Suppressor macrophage treated with lipopolysaccharide for 4 hours (primary cell): ENCODE measurements at places on chromosomes 4 and X.
A peak's percentile ranks its signal among the peaks of the same experiment; 100 is the strongest.

GRCh38 chr4:1298461-1298860 lies 8.8 kb downstream of the MAEA start:
- DNase-seq: no peak

DNA sequence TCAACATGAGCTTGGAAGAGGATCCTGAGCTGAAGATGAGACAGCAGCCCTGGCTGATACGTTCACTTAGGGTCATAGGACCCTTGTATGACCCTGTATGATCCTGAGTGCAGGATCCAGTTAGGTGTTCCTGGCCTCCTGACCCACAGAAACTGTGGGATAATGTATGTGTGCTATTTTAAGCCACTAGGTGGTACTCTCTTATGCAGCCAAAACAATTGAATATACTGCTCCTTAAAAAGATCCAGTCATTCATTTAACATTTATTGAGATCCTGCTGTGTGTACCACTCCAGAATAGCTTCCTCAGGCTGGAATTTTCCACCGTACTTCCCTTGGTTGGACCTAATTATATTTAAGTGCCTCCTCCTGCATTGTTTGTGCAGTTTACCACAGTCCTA lies 167.1 kb downstream of the AMELX start:
- no peak for DNase-seq

DNA sequence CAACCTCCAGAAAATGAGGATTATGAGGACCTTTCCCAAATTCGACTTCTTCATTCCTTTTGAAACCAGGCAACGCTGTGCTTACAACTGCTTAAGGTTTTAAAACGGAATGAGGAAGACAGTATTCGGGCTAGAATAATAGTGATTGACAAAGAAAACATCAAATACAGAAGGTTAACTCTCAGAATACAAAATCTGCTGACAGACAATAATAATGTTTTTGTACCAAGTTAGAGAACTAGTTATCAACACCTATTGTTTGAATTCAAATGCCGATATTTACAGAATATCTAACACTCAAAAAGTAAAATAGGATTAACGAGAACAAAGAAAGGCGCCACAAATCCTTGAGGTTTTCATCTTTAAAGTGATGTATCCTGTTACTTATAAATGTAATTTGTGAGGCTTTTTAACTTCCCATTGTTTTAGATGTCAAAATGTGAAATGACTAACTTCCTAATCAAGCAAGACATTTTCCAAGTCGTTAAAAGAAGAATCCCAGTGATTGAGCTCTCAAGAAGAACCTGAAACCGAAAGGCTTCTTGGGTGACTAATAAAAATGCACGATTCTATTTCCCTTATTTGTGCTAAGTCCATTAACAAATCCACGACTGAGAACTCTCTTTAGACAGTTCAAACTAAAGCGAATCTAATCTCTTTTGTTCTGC lies 118.3 kb downstream of the SORBS2 start:
- DNase-seq: peak; percentile 66

DNA sequence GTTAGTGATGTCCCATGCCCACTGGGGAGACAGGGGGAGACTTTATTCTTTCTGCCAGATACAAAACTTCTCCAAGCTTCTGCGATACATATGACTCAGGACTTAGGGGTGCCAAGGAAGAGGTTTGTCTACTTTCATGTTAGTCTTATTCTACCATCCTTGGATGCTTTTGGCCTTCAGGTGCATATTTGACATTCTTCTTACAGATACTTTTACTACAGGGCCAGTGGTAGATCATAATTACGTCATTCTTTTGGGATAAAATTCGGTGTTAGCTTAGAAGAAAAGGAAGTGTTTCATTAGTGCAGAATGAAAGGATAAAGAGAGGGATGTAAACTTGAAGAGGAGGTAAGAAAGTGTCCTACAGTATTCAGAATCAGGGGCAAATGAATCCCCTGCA lies 245.2 kb downstream of the THOC2 start:
- DNase-seq: no peak

DNA sequence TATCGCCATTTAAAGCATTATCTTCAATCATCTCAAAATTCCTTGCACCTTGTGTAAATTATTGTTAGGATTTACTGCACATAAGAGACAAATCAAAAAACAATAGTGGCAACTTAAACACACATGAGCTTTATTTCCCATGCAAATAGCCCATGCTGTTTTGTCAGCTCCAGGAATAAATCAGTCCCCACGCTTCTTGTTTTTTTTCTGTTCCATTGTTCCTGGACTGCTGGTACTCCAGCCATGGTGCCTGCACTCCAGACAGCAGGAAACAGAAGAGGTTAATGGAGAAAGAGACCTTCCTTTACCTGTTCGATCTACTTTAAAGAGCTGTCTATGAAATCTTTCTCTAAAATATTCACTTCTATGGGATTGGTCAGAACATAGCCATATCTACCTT lies 1515.7 kb upstream of the TENM3 start:
- no peak for DNase-seq

DNA sequence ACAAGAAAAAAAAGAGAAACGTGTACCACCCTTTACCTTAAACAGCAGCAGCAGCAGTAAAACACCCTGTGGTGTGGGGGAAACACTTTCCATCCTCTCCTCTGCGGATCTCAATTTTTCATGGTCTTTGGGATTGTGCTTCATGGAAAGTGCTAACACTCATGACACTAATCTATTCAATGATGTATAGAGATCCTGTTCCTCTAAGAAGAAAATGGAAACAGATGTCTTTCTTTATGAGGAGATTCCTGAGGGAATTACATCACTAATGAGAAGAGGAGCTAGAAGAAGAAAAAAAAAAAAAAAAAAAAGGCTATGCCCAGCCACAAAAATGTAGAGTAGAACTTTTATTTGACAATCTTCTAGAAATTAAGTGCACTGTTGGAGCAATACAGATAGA lies 62.9 kb upstream of the NDST3 start:
- no peak for DNase-seq

DNA sequence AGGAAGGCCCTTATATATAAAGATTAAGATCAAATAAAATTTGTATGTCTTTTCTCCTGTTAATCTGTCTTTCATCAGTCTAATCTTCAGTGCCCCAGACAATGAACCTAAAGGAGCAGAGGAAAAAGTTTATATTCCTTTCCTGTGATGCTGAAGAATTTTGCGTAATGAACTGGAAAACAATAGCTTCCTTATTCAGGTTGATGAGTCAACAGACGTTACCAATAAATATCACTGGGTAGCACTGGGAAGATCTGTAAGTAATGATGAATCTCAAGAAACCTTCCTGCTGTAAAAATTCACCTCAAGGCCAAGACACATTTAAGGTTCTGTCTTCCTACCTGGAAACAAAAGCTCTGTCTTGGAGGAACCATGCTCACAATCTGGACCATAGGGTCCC lies 25.5 kb downstream of the CDKN2AIP start:
- peak; percentile 39 for DNase-seq

GRCh38 chrX:118864063-118864635 lies 40.5 kb downstream of the ZCCHC12 start:
- no peak for DNase-seq

- DNase-seq: no peak
Measured at GRCh38 chr4:148065075-148065474, 333.2 kb downstream of the ARHGAP10 start.

DNA sequence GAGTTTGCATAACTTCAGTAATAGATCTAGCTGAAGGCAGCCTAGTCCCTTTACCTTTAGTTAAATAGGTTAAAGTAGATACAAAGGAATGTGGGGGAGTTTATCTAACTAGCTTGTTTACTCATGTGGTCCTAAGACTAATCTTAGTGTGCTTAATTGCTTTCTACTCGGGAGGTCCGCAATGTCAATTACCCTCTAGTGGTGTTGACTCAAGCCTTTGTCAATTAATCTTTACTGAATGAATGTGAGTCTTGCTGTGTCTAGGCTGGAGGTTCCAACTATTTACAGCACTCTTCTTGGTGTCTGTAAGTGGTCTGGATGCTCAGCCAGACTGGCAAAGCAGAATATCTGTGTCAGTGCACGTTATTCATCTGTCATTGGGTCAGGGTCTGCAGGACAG lies 17.9 kb upstream of the YTHDC1 start:
- no peak for DNase-seq

DNA sequence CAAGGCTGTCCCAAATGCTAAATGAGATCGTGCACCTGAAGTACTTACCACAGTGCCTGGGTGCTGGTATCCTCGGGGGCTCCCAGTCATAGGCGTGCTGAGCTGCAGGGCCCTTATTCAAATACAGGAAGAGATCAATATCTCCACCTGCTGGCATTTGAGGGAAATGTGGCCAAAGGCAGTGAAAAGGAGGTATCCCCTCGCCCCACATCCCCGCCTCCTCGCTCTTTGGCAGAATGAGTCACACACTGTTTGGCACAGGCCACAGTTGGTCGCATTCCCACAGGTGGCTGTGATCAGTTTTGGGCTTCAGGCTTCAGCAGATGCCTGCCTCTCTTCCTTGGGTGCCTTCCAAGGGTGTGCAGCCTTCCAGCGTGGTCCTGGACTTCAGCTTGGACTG lies 28.4 kb downstream of the ZNF185 start:
- peak; percentile 50 for DNase-seq

DNA sequence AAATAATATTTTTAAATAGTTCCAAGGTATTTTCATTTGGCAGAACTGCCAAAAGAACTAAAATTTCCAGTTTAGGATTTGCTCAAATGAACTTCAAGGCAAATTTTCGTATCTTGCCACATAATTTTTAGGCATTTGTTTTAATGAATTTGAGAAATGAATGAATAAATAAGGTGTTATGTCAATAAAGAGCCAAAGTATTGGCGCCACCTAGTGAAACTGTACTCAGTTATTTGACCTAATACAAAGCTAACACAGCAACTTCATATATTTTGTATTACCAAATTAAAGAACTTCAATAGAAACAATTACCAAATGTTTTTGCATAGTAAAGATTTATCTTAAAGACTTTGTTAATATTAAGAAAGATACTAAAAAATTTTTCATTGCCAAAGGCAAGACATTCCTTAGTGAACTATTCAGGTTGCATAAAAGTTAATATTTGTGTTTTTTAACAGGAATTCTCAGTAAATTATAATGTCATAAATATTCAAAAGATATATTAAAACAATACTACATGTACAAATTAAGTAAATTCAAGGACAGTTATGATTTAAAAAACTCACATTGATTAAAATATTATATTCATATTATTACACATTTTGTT lies 50.3 kb downstream of the STPG2 start:
- DNase-seq: peak; percentile 9

DNA sequence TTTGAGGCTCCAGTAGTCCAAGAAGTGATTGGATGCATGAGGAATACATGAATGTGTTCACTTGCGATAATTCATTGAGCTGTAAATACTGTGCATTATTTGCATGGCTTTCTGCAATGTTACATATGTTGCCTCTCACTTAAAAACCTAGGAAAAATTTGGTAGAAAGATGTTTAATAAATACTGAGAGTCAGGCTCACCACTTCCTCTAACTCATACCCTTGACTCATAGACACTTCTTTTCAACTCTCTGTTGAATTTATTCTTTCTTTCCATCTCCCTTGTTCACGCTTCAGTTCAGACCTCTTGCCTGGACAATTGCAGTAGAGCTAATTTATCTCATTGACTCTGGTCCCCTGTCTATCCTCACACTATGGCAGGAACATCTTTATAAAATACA lies 35.8 kb upstream of the LEF1 start:
- no peak for DNase-seq
